Hippocampal formation (tissue), 2 donors: ENCODE measurements at places on chromosomes 4 and X.
A peak's percentile ranks its signal among the peaks of the same experiment; 100 is the strongest.

DNA sequence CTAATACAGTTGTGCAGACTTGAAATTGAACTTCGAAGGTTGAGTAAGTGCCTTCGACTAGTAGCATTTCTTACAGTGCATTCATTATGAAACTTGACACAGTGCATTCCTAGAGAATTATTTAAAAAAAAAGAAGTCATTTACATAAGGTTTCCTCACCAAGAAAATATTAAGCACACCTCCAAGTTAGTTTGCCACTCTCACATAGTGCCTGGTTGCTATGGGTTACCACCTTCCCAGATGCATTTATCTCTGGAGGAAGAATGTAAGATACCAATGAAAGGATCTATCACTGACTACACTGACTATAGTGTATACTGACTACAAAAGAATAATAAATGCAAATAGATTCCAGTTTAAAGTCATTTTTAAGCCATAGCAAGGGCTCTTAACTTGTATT lies 311.9 kb upstream of the RASGEF1B start:
- no peak for DNase-seq

DNA sequence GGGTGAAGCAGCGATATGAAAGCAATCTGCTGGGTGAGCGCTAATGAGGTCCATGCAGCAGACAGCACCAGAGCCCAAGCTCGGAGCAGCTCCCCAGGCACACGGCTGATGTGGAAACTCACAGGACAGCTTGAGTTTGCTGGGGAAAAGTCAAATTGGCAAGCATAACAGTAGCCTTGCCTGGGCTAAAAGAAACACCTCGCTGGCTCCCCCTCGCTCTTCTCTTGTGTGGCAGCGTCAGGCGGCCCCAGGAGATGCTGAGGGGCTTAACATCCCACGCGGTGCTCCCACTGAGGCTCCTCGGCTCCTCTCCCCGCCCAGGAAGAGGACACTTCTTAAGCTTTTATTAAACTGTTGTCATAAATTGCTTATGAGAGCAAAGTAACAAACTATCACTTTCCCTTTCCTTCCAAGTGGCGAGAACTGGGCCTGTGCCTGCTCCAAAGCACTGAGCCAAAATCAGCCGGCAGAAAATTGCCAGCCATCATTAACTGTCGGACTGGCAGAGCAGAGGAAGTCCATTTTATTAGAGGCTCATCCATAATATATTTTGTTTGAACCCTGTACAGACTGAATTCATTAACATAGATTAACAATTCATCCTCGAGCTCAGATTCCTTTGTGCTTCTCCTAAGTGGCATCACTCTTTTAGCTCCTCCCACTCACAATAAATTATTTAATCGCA lies 111.4 kb downstream of the TSPAN5 start:
- DNase-seq = peak; percentile 55

GRCh38 chr4:2591189-2591588 lies 54.7 kb downstream of the FAM193A start:
- DNase-seq = no peak

- DNase-seq = no peak
These were observed 79.5 kb downstream of the PRKG2 start for GRCh38 chr4:81135501-81135900.

DNA sequence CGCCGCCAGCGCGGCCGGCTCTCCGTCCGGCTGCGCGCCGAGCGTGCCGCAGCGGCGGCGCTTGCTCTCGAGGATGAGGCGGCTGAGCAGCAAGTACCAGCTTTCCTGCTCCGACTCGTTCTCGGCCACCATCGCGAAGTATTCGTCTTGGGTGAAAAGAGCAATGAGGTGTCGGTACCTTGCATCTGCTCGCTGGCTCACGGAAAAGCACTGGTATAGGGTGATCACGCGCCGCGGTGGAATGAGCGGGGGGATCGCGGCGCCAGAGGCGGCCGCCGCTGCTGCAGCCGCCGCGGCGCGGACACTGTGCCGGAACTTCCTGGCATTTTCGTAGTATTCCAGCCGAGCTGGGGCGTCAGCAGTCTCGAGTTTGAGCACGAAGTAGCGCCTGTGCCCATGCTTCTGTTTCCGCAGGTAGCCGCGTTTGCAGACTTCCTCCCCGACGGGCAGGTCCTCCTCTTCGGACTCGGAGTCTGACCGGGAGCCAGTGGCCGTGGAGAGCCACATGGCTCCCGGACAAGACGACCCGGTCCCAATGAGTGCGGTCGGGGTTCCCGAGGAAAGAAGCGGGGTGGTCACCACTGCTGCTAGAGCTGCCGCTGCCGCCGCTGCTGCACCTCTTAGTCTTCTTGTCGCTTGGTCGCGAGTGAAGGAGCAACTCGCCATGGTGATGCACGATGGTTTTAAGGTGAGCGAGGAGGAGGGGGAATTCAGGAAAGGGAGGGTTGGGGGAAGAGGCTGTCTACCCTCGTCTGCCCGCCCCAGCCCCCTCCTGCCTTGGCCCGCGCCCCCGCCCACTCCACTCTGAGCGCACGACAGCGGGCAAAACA lies 469 bp downstream of the IRS4 start:
- DNase-seq = no peak

- DNase-seq = no peak
These were observed 60.1 kb upstream of the ADRA2C start for GRCh38 chr4:3706111-3706511.

- no peak for DNase-seq
These were observed 40.5 kb upstream of the RELL1 start for GRCh38 chr4:37726666-37727065.

GRCh38 chr4:23373261-23373660 lies 516.6 kb downstream of the PPARGC1A start:
- no peak for DNase-seq

GRCh38 chr4:2746891-2747695 lies 9.0 kb downstream of the TNIP2 start:
- DNase-seq = no peak

GRCh38 chrX:120999413-120999812 lies 13.9 kb upstream of the CT47A1 start:
- DNase-seq = no peak

GRCh38 chrX:132842460-132843238 lies 115.8 kb downstream of the HS6ST2 start:
- no peak for DNase-seq
